Colonic mucosa (tissue), 4 donors: ENCODE measurements at places on chromosomes 12 and 14.

- DNase-seq, result no peak
Observed at GRCh38 chr12:101552277-101552676, 42.5 kb upstream of the MYBPC1 start.

DNA sequence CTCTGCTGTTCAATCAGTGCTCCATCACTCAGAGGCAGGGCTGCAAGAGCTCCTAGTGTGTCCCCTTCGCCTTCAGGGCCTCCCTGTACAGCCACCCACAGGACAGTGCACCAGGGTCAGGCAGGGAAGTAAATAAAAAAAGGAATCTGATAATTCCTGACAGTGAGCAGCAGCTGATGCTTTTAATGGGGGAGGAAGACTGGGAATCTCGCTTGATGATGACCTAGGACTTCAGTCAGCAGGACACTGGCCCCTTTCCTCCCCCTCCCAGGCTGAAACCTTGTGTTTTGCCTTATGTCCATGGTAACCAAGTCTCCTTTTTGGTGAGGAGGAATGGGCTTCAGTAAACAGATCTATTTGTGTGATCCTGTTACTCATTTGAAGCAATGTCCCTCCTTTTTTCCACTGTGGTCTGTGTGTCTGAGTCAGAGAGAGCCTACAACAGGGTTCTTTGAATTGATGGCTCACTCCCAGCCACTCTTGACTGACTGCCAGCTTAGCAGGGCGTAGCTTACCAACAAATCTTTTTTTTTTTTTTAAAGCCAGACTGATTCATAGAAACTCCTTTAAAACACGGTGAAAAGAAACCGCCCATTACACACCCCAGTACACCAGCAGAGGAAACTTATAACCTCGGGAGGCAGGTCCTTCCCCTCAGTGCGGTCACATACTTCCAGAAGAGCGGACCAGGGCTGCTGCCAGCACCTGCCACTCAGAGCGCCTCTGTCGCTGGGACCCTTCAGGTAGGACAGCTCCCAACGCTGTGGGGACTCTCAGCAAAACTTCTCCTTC lies at the start of gene EMP1:
EMP1 (plus strand) TSS at position 597 of the 792 bp plus-strand sequence. CDS start 14,785 bp downstream, outside the sequence.
- DNase-seq, result peak; percentile 96

DNA sequence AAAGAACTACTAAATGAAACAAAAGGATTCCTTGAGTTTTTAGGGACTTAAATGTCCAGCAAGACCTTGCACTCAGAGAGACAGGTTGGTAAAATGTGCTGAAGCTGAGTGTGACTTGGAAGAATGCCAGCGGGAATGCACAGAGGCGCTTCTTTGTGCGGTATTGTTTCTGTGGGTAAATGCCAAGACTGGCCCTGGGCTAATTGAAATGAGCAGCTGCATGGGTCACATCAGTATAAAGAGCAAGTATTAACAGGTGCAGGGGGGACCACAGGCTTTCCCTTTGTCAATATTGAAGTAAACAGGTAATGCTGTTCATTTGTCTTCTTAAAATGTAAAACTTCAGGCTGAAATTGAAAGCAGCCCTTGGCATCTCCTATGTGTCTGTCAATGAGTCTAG lies 74.3 kb downstream of the LMO3 start:
- DNase-seq, result no peak

DNA sequence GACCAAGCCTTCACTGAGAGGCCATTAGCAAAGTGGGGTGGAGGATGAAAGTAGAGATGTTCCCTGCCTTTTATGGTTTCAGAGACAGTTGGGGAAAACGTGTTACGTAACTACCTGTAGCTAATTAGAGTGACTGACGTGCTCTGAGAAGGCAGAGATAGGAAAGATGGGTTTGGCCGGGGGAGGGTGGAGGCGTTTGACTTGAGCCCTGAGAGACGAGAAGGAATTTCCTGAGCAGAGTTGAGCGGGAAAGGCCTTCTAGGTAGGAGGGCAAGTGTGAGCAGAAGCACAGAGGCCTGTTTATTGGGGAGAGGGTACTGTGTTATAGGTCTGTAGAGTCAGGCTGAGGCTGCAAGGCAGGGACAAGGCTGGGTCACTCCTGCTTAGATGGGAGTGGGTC lies 8.6 kb downstream of the TUNAR start:
- no peak for DNase-seq

DNA sequence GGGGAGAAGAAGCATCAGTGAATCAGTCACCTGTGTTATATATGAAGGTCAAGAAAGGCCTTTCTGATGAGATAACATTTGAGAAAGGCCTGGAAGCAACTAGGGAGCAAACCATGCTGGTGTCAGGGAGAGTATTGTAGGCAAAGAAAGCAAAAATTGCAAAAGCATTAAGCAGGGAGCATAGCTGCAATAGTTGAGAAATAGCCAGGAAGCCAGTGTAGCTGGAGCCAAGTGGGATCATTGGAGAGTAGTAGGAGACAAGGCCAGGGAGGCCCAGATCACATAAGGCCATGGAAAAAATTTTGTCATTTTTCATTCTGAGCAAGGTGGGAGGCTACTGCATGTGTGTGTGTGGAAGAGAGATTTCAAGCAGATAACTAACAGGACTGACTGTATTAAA lies 18.8 kb upstream of the MAGOHB start:
- no peak for DNase-seq

GRCh38 chr14:29627137-29627536 lies 300.5 kb downstream of the PRKD1 start:
- no peak for DNase-seq

- DNase-seq, result peak; percentile 89
Observed at GRCh38 chr14:69587389-69587788, 12.7 kb upstream of the CCDC177 start.

DNA sequence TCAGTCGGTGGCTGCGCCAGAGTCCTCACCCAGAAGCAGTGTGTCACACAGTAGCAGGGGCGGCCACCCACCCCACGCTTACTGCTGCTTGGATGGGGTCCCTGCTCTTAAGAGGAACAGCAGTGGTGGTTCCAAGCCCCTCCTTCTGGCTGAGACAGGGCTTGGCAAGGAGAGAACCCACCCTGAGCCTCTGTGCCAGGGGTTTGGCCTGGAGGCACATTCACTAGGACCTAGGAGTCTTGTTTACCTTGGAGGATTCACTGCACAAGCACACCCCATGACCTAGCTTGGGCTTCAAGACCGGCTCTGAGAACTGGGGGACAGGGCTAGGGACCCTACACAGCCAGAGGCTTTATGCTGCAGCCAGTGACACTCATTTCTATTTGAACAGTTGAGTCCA lies 78.6 kb downstream of the NT5DC3 start:
- no peak for DNase-seq

DNA sequence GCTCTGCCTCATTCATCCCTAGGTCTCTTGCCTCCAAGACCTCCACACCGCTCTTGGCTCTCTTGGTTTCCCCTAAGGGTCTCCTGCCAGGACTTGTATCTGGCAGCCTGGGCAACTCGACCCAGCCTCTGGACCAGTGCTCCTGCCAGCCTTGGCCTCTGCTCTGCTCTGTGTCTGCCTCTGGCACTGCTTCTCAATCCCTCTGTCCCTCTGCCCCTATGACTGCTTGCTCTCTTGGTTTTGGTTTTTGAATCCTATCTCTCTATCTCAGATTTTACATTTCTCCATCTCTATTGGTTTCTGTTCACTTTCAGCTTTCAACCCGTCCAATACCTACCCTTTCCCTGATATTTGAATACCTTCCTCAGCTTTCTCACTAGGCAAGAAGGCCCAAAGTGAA lies 6.3 kb downstream of the ITGA5 start:
- no peak for DNase-seq
